ENCODE measurements at places on chromosomes 12 and 14. TPM values are rescaled to one million over a fixed set of nuclear protein-coding genes. Genes with fewer than 3 reads are reported as not detected.

Gene TAS2R8
- 0.08 TPM for total RNA-seq

Gene NAV3
- 42.5 TPM for total RNA-seq

Gene ABCC9
- 1.6 TPM for total RNA-seq

Gene TMEM121
- total RNA-seq: 12.6 TPM

Gene OR6C68
- total RNA-seq: not detected

Gene TMED10
- 308 TPM for total RNA-seq

Gene RASSF8
- total RNA-seq: 24.6 TPM

Gene KCNMB4
- total RNA-seq: 1.4 TPM

Gene DAD1
- 485 TPM for total RNA-seq

Gene DDN
- under 0.01 TPM for total RNA-seq

Gene KLRG1
- total RNA-seq: 1.4 TPM

Gene FOXA1
- 2.1 TPM for total RNA-seq

Gene TMEM233
- not detected for total RNA-seq

Gene MMP17
- total RNA-seq: 18.1 TPM

Gene ADAM21
- total RNA-seq: 0.32 TPM

Gene SYNDIG1L
- total RNA-seq: 2.5 TPM

Gene NEUROD4
- not detected for total RNA-seq

Gene PAPOLA
- total RNA-seq: 87.9 TPM

Gene LRRC10
- total RNA-seq: not detected

Gene NFE2
- not detected for total RNA-seq

Gene HCAR1
- 0.08 TPM for total RNA-seq

Gene KRT83
- not detected for total RNA-seq

Gene SERPINA9
- not detected for total RNA-seq

Gene TEDC1
- 11.6 TPM for total RNA-seq

Gene CLEC4E
- total RNA-seq: not detected

Gene CD4
- total RNA-seq: 11.2 TPM

Gene NXPH4
- total RNA-seq: 7.5 TPM

Gene RASAL1
- total RNA-seq: not detected

Gene PMCH
- total RNA-seq: not detected

Gene SLC7A7
- 9.1 TPM for total RNA-seq

Gene GPR65
- not detected for total RNA-seq

Gene TPCN1
- total RNA-seq: 34.6 TPM

Gene ACSM4
- not detected for total RNA-seq

Gene KRT6C
- not detected for total RNA-seq

Gene CLEC4A
- not detected for total RNA-seq

Gene TMCC3
- 0.08 TPM for total RNA-seq

Gene HHIPL1
- total RNA-seq: 2.6 TPM

Gene TGFB3
- total RNA-seq: 11.3 TPM

Gene FAM181A
- total RNA-seq: not detected

Gene GDF11
- total RNA-seq: 9.7 TPM

Gene SPTB
- not detected for total RNA-seq

Gene TBX3
- 96.8 TPM for total RNA-seq

Gene ZFHX2
- total RNA-seq: 0.39 TPM

Gene KLRC2
- total RNA-seq: not detected

Gene VRTN
- total RNA-seq: not detected

Gene KRT78
- total RNA-seq: not detected

Gene FAM90A1
- total RNA-seq: 0.13 TPM

Gene E2F7
- total RNA-seq: 10.3 TPM

Gene ZDHHC22
- total RNA-seq: not detected

Gene ZNF891
- 0.39 TPM for total RNA-seq

Gene POP5
- total RNA-seq: 37.8 TPM

Gene CLEC2A
- not detected for total RNA-seq

Gene SDSL
- 1.8 TPM for total RNA-seq

Gene ABCD2
- total RNA-seq: 0.40 TPM

Gene PTGER2
- total RNA-seq: 129 TPM

Gene EID3
- 10.1 TPM for total RNA-seq

Gene RNASE7
- total RNA-seq: not detected

Gene CCDC196
- not detected for total RNA-seq

Gene RDH12
- total RNA-seq: not detected

Measured in epithelial cell of alveolus of lung (primary cell).